ENCODE measurements at places on chromosomes 1 and 21. TPM values are rescaled to one million over a fixed set of nuclear protein-coding genes. Genes with fewer than 3 reads are reported as not detected.

DNA sequence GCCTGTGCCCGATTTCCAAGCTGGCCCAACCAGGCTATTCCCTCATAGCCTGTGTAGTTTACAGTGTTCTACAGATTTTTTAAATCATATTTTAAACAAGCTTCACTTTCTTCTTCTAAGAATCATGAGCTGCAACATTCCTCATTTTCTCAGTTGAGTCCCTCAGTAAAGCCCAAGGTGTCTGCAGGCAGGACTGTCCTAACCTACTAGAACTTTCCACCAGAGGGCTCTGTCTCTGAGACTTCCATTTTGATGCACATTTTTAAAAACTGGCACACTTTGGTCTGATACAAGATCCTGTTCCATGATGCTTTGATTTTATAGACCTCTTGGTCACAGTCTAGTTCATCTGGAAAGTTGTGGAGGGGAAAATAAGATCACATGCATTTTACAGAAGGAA is 21.6 kb upstream of the SLAMF6 start:
- DNase-seq: no peak

Gene OR14K1
- total RNA-seq: not detected

- no peak for DNase-seq
Observed at GRCh38 chr1:47231301-47232186, 481 bp downstream of the TAL1 start.

GRCh38 chr1:233386336-233386735 is 58.8 kb downstream of the MAP3K21 start:
- no peak for DNase-seq

Gene PLA2G2D
- total RNA-seq: not detected

- no peak for DNase-seq
Observed at GRCh38 chr1:25774921-25775771, 24.8 kb upstream of the SELENON start.

Gene ALX3
- total RNA-seq: not detected

Gene GNG4
- 2.0 TPM for total RNA-seq

DNA sequence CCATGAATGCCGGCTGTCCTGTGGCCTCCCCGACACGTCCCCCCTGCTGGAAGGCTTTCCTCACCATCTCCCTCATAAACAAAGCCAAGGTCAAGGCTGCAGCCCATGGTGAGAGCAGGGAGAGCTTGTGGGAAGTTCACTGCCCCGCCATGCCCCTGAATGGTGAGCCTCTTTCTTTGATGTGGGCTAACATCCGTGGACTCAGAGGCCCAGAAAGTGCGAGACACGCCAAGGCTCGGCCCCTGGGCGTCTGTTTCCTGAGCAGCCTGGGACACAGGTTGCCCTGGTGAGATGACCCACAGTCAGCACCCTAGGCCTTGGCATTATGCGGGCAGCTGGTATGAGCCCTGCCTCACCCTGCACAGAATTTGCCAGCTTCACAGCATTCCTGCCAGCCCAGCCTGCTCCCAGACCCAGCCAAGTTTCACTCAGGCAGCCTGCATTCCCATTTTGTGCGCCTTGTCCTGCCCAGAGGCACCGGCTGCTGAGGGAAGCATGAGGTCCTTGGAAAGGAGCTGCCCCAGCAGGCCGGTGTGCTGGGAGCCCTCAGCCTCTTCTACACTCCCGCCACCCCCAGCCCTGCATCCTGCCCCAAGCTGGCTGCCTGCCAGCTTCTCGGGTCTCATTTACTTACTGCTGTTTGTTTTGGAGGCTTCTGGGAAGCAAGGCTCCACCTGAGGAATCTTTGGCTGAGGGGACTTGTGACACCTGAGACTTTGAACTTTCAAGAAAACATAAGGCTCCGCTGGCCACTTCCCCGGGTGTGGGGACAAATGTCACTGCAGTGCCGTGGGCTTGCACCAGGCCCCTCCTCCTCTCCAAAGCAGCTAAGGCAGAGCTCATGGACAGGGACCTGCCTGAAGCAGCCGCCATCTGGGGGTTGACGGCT is 31.9 kb downstream of the NEK2 start:
- DNase-seq: peak; percentile 46

Measured in HT1080 (cell line).